ENCODE measurements at places on chromosomes 1 and 21.

DNA sequence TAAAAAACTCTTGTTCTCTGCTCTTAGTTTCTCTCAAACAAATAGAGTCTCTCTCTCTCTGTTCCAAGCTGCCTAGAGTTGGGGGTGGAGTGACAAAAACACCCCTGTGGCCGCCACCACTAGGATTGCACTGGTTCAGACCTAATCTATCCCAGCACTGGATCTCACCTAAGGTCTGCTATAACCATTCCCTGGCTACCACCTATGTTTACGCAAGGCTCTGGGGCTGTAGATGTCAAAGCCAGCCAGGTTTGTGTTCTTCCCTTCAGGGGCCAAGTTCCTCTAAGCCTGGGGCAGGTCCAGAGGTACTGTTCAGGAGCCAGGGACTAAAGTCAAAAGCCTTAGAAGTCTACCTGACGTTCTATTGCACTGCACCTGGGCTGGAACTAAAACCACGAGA lies 12.8 kb upstream of the CYP2J2 start:
- DNase-seq: no peak

DNA sequence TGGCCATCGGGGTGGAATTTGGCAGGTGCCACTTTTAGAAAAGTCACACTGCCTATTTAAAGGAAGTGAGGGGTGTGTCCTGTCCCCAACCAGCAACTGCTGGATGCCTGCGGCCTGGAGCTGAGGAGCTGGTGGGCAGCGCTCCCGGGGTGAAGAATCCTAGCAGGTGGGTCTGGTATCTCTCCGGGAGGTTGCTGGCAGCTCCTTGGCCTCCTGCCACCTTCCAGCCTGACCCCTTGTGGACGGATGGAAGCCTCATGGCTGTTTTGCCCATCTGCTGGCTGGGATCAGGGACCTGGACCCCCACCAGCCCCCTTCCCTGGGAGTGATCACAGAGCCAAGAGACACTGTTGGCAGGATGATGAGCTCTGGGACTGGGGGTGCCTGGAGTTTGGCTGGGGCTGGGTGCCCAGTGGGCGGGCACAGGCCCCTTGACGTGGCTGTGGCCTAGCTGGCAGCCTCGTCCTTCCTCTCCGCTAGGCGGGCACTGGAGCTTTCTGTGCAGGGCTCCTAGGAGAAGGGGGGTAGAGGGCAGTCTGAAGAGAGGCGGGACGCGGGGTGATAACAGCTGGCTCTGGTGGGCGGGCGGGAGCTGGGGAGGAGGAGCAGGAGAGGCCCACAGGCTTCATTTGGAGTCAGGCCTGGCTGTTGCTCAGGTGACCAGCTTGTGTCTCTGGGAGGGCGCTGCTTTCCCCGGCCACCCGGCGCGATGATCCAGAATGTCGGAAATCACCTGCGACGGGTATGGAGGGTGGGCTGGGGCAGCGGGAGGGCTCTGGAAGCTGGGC lies at the start of gene ACOT11:
ACOT11 (plus strand) TSS at position 628 of the 788 bp plus-strand sequence; CDS start at position 710, 82 bp downstream.
- DNase-seq: no peak

GRCh38 chr1:156901966-156902915 lies 8.7 kb downstream of the PEAR1 start:
- DNase-seq: no peak

DNA sequence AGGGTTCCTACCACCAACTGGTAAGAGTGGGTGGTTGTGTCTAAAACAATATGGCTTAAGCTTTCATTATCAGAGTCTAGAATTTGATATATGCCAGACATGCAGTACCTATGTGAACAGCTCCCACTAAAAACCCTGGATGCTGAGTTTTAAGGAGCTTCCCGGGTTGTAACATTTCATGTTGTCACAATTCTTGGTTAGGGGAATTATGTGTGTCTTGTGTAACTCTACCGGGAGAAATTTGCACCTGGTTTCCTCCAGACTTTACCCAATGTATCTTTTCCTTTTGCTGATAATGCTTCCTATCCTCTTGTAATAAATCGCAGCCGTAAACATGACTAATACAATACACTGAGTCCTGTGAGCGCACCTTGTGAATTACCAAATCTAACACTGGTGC lies 48.3 kb downstream of the ARID4B start:
- DNase-seq: no peak

DNA sequence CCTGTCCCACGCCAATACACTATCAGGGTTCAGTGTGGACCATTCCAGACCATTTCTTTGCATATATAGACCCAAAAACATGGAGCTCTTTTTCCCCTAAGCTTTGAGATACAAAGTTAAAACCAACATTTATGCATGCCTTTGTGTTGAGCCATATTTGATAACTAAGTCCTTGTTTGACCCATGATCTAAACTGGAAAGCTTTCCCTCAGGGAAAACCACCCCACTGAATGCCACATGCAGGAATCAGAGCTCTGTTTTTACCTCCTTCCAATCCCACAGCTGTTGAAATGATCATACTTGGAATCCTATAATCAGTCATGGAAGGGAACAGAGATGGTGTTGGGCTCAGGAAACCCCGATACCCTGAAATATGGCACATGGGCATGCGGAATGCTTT lies 14.8 kb upstream of the SLC45A1 start:
- DNase-seq: no peak

DNA sequence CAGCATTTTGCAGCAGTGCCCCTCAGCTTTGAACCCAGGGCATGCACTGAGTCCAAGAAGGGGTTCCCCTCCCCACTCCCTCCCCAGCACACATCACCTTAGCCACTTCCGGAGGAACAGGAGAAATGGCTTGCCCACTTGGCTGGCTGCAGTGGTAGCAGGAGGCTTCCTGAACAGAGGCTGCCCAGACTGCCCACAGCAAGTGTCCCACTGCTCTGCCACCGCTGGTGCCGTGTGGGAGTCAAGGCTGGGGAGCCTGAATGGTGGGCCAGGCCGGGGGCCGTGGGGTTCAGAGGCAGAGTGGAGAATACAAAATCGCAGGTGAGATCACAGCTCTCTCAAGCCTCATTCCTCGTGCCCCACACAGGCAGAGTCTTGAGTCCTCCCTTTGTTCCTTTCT lies 34.5 kb downstream of the CD247 start:
- no peak for DNase-seq

DNA sequence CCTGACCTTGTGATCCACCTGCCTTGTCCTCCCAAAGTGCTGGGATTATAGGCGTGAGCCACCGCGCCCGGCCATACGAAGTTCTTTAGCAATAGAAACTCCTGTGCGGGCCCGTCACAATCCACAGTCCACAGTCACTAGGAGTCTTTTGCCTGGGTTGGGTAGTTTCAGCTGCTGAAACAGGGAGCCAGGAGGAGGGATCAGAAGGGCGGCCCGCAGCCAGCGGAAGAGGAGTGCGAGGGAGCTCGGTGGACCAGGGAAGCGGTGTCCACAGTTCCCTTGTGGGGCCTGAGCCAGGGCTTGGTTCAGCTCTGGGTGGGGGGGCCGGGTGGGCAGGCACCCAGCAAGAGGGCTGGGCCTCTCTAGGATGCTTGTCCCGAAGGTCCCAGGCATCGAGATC lies 17.9 kb upstream of the HSPG2 start:
- no peak for DNase-seq

DNA sequence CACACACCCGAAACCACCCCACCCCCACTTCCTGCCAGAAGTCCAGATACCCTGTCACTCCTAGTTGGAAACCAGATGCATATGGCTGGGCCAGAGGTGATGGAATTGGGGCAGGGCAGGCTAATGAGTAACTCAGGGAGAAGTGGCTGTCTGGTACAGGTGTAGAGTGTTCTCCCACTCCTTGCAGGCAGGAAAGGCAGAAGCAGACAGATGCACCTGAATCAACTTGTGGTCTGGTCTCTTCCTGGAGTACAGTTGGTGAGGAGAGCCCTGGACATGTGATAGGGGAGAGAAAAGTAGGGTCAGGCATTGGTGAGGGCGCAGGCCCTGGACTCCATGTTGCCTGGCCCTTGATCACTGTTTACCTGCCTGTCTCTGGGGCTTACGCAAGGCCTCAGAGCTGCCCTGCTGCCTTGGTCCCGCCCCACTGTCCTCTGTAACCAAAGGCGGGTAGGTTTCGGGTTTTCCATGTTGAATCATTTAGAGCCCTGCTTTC lies 2.5 kb downstream of the CGN start:
- no peak for DNase-seq

GRCh38 chr1:23433122-23433521 lies 8.6 kb upstream of the TCEA3 start:
- DNase-seq: no peak

DNA sequence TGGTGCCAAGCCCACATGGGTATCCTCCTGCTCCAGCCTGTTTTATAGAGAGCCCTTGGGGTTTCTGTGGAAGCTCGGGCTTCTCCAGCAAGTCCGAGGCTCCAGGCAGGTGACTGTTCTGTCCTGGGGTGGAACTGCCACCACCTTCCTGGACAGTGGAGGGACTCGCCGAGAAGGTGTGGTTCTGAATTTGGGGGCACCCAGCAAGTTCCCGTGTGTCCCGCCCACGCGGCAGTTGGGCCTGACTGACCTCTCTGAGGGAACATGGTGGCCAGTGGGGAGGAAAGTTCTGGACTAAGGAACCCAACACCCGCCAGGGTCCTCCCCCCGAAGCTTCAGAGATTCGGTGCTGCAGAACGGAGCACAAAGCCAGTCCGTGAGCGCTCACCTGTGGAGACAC lies 158.1 kb upstream of the C1orf174 start:
- no peak for DNase-seq

- no peak for DNase-seq
Measured at GRCh38 chr1:226638001-226638601, 89.5 kb downstream of the STUM start.

- no peak for DNase-seq
Measured at GRCh38 chr1:31617916-31618746, 642 bp downstream of the HCRTR1 start.

DNA sequence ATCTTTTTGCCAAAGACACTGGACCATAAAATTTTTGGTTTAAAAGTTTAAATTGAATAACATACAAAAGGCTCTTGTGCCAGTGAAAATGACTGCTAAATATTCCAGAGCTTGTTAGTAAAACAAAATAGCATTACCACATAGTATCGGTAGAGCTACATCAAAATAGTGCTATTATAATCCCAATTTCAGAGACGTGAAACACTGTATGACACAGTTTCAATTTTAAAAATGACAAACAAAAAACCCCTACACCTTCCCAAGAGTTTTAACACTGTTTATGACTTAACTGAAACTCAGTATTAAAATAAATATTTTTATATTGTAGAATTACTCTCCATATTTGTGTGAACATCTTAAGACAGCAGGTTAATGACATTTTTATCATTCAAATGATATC lies 7.0 kb downstream of the SLC30A1 start:
- DNase-seq: no peak

DNA sequence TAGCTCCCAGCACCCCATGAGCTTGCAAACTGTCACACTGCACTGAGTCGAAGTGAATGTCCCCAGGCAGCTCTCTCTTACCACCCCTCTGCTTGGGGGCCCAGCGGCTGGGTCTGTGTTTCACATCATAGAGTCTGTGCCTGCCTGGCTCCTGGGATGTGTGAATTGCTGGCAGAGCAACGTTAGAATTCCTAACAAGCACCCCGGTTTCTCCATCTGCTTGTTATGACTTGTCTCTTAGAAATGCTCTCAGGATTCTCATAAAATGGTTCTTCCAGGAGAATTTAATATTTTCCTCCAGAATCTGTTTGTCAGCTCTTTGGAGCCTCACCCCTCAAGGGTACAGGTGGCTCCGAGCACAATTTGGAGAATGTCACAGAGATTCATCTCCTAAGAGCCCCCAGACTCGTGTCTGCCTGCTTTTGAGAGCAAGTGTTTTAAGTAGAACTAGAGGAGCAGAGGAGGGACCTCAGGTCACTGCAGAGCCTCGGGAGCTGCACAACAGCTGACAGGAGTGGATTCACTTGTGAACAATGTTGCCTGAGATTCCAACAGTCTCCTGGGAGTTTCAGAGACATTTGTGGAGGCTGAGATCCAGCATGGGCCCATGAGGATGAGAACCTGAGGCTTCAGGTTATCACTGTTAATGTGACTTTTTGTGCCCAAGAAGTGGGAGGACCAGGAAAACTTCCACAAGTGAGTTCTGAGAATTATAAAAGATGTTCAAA lies 131.5 kb downstream of the KCNJ6 start:
- DNase-seq: no peak

DNA sequence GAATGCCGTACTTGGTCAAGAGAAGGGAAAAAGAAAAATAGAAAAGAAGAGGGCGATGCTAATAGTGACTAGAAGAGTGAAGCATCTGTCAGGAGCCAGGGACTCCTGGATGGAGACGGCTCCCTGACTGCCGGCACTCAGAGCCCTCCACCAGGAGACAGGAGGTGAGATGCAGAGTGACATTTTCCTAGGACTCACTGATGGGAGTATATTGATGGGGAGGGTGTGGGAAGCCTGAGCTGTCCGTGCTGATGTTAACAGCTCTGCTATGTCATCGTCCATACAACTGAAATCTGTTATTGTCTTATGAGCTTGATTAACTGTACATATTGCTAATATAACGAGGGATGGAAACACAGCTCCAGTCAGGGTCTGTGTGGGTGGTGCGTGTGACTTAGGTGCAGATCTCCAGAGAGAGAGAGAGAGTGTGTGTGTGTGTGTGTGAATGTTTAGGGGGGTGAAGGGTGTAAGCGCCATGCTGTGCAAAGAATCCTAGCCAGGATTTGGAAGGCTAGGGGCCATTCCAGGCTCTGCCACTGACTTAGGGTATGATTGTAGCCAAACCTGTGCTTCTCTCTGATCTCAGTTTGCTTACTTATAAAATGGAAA lies 123.0 kb upstream of the KLHDC7A start:
- no peak for DNase-seq

DNA sequence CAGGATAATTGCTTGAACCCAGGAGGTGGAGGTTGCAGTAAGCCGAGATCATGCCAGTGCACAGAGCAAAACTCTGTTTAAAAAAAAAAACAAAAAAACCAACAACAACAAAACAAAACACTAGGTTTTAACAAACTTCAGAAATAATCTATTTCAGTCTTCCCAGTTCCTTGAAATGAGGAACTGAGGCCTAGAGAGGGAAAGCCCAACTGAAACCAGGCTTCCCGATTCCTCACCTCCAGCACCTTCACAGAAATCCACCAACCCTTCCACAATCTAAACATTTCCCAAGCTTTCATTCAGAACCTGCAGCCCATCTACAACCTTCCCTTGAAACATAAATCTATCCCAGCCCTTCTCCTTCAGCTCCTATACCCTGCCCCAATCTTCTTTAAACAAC lies 612 bp upstream of the CD52 start:
- DNase-seq: no peak

DNA sequence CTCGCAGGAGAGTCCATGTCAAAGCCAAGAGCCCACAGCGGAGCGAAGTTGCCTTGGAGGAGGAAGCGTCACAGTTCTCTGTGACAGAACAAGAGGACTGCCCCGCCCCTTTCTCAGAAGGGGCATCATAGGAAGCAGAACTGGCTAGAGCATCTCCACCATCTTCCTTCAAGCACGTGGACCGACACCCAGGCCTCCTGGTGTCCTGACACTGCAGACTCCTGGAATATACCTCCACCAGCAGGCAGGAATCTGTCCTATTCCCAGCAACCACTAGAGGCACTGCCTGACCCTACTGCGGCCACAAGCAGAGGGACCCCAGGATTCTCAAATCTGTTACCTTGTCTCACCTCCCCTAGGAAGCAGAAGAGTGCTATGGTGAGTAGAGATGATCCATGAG lies 37.8 kb downstream of the GPA33 start:
- DNase-seq: no peak

Measured in GOT3 (cell line).